ENCODE measurements at places on chromosomes 4 and X. TPM values are rescaled to one million over a fixed set of nuclear protein-coding genes. Genes with fewer than 3 reads are reported as not detected.

GRCh38 chr4:90824266-90825150 lies 697.3 kb downstream of the CCSER1 start:
- no peak for DNase-seq

TSPAN6 gene
- 27.8 TPM for total RNA-seq

CDK16 gene
- 96.1 TPM for total RNA-seq

SOD3 gene
- total RNA-seq = 193 TPM

- no peak for DNase-seq
These were observed 28.8 kb downstream of the COL4A5 start for GRCh38 chrX:108468486-108468885.

All from kidney (tissue), 22 donors.